ENCODE measurements at places on chromosomes 11 and 22.

DNA sequence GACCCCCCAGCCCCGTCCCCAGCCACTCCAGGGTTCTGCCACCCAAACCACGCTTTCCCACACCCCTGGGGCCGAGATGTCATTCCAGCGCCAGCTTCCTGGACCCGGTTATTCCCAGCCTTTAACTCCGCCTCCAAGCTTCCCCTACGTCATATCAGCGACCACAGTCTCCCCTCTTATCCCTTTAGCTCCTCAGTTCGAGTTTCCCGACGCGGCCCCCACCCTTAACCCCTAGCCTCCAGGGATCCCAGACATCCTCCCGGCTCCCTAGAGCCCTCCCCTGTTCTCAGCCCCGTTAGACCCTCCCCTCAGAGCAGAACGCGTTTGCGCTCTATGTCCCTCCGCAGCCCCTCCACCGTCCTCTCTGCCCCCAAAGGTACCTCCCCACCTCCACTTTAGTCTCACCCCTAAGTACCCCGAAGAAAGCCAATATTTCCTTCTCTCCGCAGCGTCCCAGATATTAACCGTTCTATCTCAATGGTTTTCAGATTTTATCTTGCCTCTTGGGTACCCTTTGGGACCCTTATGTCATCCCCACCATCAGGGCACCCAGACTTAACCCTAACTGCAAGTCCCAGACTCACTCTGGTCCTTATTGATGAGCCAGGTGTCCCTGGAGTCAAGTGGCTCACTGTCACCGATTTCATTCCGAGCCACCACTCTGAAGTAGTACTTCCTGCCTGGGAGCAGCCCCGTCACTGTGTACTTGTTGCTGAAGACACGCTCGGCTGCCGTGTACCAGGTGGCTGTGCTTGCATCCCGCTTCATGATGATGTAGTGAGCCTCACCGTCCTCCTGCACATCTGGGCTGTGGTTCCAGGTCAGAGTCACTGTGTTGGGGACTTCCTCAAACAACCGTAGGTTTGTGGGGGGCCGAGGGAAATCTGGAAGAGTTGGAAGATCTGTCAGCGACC lies 8.0 kb downstream of the TMEM86A start:
- no peak for DNase-seq

DNA sequence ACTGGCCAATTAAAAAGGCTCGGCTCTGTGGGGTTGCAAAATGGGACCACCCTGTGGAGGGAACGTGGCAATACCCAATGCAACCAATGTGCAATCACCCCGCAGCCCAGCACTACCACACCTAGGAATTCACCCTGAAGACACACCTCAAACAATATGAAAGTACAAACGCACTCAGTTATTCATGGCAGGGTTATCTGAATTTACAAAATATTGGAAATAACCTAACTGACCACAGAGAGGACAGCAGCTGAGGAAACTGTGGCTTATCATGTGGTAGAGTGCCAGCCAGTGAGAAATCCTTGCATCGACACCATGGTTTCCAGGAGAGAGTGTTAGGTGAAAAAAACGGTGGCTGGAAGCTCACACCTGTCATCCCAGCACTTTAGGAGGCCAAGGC lies 18.7 kb downstream of the ALG12 start:
- DNase-seq = no peak

- DNase-seq = no peak
Measured at GRCh38 chr11:3616721-3617460, 24.9 kb downstream of the ART5 start.

DNA sequence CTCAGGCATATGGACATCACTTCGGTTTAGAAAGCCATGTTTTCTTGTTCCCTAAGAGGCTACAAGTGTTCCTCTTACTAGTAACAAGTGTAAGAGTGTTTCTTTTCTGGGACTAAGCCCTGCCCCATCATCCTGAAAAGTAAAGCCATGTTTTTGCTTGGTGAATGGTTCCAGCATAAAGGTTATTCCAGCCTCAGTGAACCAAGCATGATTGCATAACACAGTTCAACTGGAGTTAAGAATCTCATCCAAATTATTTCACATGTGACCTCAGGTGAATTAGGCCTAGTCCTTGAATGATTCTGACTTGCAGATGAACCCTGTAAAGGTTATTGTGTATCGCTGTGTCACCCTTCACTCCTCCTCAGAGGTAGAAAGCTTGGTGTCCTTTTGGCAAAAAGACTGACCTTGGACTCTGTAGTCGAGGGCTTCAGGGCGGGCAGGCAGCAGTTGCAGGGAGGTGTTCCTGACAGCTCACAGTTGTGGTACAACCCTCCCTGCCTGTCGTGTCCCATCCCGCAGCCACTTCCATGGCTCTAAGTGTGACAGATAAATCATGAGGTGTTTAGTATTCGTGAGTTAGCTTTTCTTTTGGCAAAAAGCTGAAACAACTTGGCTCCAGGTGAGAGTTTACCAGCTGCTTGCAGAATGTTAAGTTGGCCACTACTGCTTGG lies 321.8 kb downstream of the CADM1 start:
- DNase-seq = no peak

GRCh38 chr11:132844956-132845696 lies 687.2 kb downstream of the OPCML start:
- no peak for DNase-seq

Data from cortex of kidney (tissue), 1 donor.